DND-41 (cell line): ENCODE measurements at places on chromosomes 12 and 14.

- H3K27ac ChIP-seq: no peak overlapping the region
- H3K27me3 ChIP-seq: no peaks in the 10 kb centered on the region
- no peak overlapping the region for H3K4me3 ChIP-seq
- no peaks in the 10 kb centered on the region for H3K4me1 ChIP-seq
- no peaks in the 10 kb centered on the region for H3K36me3 ChIP-seq
Measured at GRCh38 chr14:66650491-66650911, 142.6 kb downstream of the GPHN start.

- H3K4me1 ChIP-seq: no peaks in the 10 kb centered on the region
- no peak overlapping the region for H3K27ac ChIP-seq
- no peaks in the 10 kb centered on the region for H3K27me3 ChIP-seq
- H3K36me3 ChIP-seq: no peaks in the 10 kb centered on the region
- no peak overlapping the region for H3K4me3 ChIP-seq
Measured at GRCh38 chr12:109436188-109436560, 40.9 kb downstream of the KCTD10 start.

DNA sequence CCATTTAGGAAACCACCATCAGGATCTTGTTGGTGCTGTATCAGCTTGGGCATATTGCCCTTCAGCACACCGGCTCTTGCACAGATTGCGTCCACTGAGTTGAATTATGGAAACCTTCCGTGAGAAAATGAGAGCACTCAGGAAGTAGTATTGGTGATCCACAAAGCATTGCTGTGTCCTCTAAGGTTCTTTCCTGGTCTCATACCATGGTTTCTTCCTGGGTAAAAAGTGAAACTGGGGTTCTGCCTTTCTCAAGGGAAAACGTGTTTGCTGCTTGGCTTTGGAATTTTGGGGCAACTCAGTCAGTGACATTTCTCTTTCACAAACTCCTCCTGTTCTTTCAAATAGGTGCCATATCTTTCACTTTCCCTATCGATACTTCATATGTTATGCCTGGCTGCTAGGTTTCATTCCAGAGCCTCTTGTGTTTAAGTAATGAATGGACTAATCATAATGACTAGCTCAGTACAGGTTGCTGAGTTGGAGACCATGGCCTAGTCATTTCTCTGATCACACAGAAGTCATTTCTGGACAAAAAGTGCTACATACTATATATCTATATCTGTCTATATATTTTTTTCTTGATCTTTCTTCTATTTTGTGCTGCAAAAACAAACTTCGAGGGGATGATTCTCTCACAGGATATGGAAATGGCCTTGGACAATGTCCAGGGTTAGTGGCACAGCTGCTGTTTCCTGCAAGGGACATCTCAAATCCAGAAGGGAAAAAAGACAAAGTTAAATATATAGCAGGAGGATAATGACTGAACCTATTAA is 423.4 kb downstream of the ZFP36L1 start:
- no peak overlapping the region for H3K4me3 ChIP-seq
- no peak overlapping the region for H3K27ac ChIP-seq

GRCh38 chr12:65634626-65635331 is 189.5 kb upstream of the HMGA2 start:
- H3K27ac ChIP-seq: no peak overlapping the region
- H3K4me1 ChIP-seq: no peaks in the 10 kb centered on the region
- DNase-seq: no peak
- H3K36me3 ChIP-seq: no peaks in the 10 kb centered on the region
- no peaks in the 10 kb centered on the region for H3K27me3 ChIP-seq

DNA sequence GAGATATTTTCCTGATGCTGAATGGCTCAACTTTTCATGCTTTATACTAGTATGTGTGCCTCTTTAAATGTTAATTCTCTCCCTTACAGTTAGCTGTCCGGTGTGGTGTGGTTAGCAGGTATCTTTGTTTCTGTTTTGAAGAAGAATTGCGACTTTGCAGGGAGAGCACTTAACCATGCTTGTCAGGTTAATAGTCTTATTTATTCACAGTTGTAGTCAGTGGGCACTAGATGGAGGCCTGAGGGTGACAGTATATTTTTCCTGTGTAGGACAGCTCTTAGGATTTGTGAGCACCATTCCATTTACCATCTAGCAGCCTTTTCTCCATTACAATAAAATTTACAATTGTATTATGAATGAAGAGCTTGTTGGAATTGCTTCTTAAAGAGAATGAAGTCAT is 34.9 kb downstream of the PDE3A start:
- H3K4me3 ChIP-seq: no peak overlapping the region
- no peaks in the 10 kb centered on the region for H3K36me3 ChIP-seq
- H3K27ac ChIP-seq: no peak overlapping the region
- DNase-seq: no peak

DNA sequence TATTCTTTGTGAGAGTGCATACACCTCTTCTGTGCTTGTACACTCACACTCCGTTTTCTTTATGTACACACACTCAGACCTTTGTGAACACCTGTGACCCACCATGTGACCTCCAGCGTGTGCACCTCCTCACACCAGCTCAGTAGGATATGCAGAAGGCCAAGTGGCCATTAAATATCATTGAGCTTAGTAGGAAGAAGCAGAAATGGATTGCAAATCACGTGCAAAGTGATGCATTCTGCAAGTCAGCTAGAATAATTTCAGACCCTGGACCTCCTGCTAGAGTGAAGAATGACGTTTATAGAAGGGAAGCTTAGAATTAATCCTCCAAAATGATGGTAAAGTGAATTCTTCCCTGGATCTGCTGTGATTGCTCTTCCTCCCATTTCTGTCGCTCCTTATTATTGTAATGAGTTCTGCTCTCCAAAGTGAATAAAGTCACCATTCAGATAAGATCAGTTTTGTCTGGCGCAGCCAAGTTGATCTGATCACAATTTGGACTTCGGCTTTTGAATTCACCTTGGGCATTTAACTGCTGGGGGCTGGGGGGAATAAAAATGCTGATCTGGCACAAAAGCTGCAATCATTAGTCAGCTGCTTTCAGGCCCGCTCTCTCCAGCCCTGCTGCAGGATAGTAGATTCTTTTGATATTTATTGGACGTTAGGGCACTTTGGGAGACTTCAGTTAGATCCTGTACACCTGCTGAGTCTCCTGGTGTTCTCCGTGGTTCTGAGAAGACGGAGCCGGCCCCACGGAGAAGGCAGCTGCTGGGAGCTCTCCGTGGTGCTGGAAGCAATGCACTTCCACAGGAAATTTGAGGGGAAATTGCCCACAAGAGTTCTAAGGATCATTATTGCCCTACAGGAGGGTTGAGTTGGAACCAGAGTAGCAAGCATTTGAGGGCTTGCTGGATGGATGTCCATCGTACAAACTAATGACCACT is 12.4 kb upstream of the NRXN3 start:
- H3K27me3 ChIP-seq: no peaks in the 10 kb centered on the region
- H3K27ac ChIP-seq: no peak overlapping the region
- H3K36me3 ChIP-seq: no peaks in the 10 kb centered on the region
- peak; percentile 70 for DNase-seq
- H3K4me1 ChIP-seq: no peaks in the 10 kb centered on the region

- H3K27me3 ChIP-seq: no peaks in the 10 kb centered on the region
- no peak overlapping the region for H3K4me3 ChIP-seq
- DNase-seq: no peak
- no peaks in the 10 kb centered on the region for H3K4me1 ChIP-seq
Measured at GRCh38 chr14:51430079-51430478, 190.0 kb downstream of the TMX1 start.

- H3K27ac ChIP-seq: no peak overlapping the region
- H3K27me3 ChIP-seq: no peaks in the 10 kb centered on the region
- no peak overlapping the region for H3K4me3 ChIP-seq
- H3K36me3 ChIP-seq: no peaks in the 10 kb centered on the region
Measured at GRCh38 chr14:104595116-104595675, 9.4 kb downstream of the TMEM179 start.

DNA sequence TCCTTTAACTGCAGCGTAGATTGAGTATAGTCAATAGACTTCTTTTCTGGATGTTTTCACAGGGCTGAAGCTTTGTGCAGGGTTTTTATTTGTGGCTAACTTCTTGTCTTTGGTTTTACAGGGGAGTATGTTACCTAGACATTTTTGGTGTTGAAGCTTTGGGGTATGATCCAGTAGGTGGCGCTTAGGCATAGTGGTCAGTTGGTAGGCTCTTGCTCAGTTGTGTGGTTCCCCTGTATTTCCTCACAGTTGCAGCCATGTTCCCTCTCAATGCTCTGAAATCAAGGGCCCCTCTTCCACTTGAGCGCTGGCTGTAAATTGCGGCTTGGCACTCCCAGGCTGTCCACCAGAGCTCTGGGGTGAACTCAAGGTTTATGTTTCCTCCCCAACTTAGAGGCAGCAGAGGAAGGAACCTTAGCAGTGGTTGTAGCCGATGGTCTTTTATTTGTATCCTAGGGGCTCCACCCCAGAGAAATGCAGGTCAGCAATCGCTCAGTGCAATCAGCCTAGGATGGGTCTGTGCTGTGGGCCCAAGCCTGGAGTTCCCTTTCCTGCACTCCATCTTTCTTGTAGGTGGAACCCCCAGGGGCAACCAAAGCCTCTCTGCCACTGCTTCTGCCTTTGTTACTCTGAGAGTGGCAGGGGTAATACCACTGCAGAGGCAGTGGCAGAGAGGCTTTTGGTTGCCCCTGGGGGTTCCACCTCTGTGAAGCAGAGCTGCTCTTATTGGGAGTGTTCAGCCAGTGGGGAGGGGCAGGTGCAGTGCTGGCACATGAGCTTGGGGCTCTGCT is 55.1 kb downstream of the CMAS start:
- H3K4me1 ChIP-seq: no peaks in the 10 kb centered on the region
- H3K36me3 ChIP-seq: no peaks in the 10 kb centered on the region
- peak; percentile 12 for DNase-seq
- H3K27me3 ChIP-seq: no peaks in the 10 kb centered on the region

DNA sequence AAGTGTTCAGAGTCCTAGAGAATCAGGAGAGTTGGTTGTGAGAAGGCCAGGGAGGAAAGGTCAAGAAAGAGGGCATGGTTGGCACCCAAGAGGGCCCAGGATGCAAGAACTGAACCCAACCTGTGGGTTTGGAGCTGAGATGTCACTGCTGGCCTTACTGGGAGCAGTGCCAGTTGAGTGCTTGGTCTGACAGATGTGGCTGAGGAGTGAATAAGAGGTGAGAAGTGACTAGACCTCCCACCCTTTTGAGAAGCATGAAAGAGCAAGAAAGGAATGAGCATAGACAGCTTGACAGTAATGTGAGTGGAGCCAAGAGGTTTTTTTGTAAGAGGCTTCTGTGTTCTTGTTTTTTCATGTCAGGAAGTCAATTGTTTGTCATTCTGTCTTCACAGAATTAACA is 95.3 kb downstream of the FGD4 start:
- H3K36me3 ChIP-seq: no peaks in the 10 kb centered on the region
- no peak overlapping the region for H3K27ac ChIP-seq
- H3K4me1 ChIP-seq: peaks cover 14% of the 10 kb centered on the region
- no peak overlapping the region for H3K4me3 ChIP-seq
- DNase-seq: peak; percentile 6

DNA sequence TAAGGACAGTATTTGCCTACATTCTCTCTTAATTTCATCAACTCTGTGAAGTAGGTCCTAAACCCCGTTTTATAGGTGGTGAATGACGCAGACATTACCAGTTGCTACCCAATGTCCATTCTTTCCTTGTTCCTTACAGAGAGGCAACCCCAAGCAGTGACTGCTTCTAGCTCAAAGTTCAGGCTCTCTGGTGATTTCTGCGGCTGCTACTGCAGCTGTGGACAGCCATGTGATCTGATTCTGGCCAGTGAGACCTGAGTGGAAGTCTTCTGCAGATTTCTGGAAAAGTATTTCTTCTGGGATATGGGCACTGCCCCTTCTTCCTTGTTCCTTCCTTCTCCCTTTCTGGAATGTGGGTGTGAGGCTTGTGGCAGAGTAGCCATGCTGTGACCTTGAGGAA is 82.9 kb downstream of the ARF6 start:
- H3K36me3 ChIP-seq: no peaks in the 10 kb centered on the region
- no peak overlapping the region for H3K27ac ChIP-seq
- H3K4me1 ChIP-seq: no peaks in the 10 kb centered on the region
- H3K27me3 ChIP-seq: peaks cover 6% of the 10 kb centered on the region

- H3K4me3 ChIP-seq: no peak overlapping the region
- no peak for DNase-seq
- H3K36me3 ChIP-seq: no peaks in the 10 kb centered on the region
- H3K27me3 ChIP-seq: no peaks in the 10 kb centered on the region
- no peak overlapping the region for H3K27ac ChIP-seq
Measured at GRCh38 chr12:76863837-76864236, 15.0 kb downstream of the CSRP2 start.

DNA sequence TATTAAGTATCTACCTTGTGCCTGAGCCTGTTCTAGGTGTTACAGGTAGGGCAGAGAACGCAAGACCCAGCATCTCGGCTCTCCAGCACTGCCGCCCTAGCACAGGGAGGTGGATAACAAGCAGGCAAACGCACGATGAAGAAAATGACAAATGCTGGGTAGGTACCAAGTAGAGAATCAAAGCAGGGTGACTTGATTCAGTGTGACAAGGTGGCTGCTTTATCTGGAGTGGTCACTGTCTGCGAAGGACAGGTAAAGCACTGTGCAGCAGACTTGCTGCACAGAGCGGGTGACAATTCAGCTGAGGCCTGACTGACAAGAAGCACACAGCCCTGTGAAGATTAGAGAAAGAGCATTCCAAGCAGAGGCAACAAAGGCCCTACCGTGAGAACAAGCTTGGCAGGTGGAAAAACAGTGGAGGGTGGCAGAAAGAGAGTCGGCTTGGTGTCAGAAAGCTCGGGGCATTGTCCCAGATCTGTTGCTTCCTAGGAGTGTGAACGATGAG is 12.9 kb downstream of the PRKCH start:
- peaks cover 23% of the 10 kb centered on the region for H3K36me3 ChIP-seq
- H3K4me1 ChIP-seq: peaks cover 96% of the 10 kb centered on the region
- H3K27ac ChIP-seq: peak overlapping the region; percentile 61
- DNase-seq: no peak
- no peak overlapping the region for H3K4me3 ChIP-seq

- H3K27ac ChIP-seq: no peak overlapping the region
- no peaks in the 10 kb centered on the region for H3K27me3 ChIP-seq
- no peaks in the 10 kb centered on the region for H3K4me1 ChIP-seq
- no peak for DNase-seq
- H3K4me3 ChIP-seq: no peak overlapping the region
- no peaks in the 10 kb centered on the region for H3K36me3 ChIP-seq
Measured at GRCh38 chr14:35362911-35363374, 41.6 kb downstream of the NFKBIA start.

DNA sequence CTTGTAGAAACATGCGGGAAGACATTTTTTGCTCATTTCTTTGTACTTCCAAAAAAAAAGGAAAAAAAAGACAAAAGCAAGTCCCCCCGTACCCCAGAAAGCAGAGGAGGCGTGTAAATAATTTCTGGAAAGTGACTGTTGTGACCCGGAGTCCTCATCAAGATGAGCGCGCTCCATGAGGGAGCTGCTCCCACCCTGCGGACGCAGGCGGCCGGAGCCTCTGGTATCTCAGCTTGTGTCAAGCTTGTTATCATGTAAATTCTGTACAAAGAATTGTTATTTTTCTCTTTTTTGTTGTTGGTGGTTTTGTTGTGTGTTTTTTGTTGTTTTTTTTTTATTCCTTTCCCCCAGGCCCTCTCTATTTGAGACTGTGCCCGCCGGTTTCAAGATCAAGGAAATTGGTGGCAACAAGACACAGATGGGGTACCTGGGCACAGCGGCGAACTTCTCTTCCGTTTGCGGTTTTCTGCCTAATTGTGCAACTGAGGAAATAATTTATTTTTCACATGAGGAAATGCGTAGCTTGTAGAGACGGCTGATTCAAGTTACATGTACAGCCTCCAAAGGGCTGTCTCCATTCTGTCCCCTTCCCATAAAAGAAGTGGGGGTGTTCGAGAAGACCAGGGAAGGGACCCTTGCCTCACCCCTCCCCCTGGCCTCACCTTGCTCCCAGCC is 27.0 kb downstream of the HPD start:
- no peak overlapping the region for H3K4me3 ChIP-seq
- H3K36me3 ChIP-seq: peaks cover 52% of the 10 kb centered on the region
- H3K27me3 ChIP-seq: no peaks in the 10 kb centered on the region
- no peak for DNase-seq

GRCh38 chr12:5785601-5786000 is 159.5 kb downstream of the ANO2 start:
- DNase-seq: no peak
- no peaks in the 10 kb centered on the region for H3K36me3 ChIP-seq
- H3K27me3 ChIP-seq: peaks cover 10% of the 10 kb centered on the region
- H3K27ac ChIP-seq: no peak overlapping the region
